Right renal cortex interstitium (tissue), 3 donors: ENCODE measurements at places on chromosomes 5 and 9. TPM values are rescaled to one million over a fixed set of nuclear protein-coding genes. Genes with fewer than 3 reads are reported as not detected.

DNA sequence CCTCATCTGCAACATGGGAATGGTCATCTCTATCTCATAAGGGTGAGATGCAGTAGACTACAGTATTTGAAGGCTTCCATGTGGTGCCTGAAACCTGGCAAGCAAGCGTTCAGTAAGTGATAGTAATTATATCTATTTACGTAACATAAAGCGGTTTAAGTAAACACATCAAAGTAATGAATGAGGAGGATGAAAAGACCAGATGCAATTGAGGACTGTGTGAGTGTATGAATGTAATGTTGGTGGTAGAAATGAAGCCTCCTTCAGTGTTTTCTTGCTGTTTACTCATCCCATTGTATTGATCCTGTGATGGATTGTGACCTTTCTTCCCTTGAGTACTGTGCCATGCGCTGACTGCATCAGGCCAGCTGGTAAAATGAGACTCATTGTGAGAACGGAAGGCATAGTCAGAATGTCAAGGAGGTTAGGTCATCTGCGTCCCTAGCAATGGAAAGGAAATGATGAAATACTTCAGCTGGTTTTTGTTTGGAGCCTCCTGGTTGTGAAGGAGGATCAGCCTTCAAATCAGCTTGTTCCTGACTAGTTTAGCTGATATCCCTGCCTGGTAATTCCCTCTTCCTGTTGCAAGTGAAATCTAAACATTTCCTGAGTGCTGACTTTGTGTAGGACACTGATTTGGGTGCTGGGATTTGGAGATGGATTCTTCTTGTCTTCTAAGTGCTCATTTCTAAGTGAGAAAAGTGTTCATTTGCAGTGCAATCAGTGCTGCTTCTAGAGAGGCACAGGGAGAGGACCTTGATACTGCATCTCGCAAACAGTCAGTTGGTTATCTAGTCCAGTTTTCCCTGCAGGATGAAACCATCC is 35.6 kb downstream of the TNFSF8 start:
- DNase-seq = no peak

GRCh38 chr5:78766412-78766762 is 117.8 kb upstream of the LHFPL2 start:
- no peak for DNase-seq

DNA sequence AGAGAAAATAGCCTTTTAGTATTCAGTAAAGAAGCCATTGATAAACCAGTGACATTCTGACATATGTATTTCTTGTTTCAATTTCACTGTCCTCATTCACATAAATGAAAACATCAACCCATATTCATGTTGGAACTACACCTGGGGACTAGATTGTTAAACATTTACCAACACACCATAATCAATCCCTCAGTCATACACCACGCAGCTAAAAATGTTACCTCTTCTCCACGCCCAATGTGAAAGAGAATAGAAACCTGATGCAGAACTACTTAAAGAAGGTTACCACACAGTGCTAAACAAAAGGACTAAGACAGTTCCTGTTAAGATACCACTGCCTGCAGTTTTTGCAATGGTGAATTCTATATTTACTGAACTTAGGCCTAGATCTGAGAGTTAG is 518.9 kb downstream of the PRELID2 start:
- DNase-seq = no peak

DNA sequence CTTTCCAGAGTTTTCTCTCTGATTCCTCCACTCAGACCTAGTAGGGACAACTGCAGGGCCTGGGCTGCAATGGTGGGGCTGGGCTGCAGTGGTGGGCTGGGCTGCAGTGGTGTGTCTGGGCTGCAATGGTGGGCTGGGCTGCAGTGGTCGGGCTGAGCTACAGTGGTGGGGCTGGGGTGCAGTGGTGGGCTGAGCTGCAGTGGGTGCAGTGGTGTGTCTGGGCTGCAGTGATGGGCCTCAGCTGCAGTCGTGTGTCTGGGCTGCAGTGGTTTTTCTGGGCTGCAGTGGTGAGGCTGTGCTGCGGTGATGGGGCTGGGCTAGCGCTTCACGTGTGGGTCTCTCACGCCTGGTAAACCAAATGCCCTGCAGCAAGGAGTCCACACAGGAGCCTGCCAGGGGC is 27.4 kb downstream of the ABO start:
- DNase-seq = no peak

DNA sequence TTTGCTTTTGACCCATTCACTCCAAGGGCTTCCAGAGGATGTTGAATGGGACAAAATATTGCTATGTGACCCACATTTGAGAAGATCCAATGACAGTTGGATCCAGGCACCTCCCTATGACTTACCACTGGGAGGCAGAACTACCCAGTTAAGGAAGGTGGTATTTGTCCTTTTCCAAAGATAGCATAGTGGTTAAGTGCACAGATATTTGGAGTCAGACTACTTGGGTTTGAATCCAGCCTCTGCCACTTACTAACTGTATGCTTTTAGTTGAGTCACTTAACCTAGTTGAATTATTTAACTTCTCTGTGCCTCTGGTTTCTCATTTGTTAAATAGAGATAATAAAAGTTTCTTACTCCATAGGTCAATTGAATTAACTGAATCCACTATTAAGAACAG is 74.5 kb upstream of the PALM2AKAP2 start:
- no peak for DNase-seq

DNA sequence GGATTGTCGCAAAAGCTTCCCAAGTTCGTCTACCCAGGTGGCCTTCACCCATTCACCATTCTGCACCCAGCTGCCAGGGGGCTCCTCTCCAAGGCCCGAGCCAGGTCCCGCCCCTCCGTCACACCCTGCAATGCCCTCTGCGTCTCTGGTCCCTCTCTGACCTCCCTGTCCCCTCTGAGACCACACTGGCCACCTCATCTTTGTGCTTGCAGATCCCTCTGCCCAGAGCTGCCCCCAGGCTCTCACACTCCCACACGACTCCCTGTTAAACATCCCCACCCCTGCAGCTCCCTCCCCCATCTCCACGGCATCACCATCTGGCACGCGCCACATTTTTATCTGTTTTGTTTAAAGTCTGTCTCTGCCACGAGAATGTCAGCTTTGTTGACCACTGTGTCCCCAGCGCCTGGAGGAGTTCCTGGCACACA is 243.6 kb downstream of the PBX3 start:
- DNase-seq = no peak

DNA sequence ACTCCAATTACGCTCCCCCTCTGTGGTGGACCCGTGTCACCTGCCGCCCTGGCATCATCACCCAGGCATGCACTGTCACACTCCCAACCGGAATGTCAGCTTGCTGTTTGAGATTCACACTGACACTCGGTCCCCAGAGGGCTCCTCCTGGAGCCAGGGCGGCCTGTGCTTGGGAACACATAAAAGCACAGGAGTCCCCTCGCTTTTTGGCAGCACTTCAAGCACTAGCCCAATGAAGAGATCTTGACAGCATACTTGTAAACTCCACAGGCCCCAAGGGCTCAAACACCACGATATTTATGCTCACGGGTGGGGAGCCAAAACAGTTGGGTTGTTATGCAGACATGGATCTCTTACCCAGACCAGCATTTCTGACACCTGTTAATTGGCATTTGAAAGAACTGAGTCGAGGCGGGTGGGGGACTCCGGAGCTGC is 90.8 kb upstream of the EGFLAM start:
- no peak for DNase-seq

GRCh38 chr5:59746241-59746765 is 147.2 kb downstream of the PDE4D start:
- DNase-seq = no peak

DNA sequence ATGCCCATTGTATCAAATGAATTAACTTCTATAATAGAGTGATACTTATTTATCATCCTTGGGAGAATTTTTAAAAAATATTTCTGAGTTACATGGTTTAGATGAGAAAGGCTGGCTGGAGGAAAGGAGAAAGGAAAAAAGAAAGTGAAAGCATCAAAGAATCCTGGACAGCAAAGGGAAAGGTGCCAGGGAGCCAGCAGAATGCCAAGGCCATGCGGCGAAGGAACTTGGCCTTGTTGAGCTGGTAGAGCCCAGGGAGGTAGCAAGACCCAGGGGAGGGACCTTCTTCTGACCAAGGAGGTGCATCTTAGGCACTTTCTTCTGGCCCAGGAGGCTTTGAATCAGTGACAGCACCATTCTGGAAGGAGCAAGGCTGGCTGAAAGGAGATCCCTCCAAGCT is 240.5 kb downstream of the ENC1 start:
- no peak for DNase-seq

DNA sequence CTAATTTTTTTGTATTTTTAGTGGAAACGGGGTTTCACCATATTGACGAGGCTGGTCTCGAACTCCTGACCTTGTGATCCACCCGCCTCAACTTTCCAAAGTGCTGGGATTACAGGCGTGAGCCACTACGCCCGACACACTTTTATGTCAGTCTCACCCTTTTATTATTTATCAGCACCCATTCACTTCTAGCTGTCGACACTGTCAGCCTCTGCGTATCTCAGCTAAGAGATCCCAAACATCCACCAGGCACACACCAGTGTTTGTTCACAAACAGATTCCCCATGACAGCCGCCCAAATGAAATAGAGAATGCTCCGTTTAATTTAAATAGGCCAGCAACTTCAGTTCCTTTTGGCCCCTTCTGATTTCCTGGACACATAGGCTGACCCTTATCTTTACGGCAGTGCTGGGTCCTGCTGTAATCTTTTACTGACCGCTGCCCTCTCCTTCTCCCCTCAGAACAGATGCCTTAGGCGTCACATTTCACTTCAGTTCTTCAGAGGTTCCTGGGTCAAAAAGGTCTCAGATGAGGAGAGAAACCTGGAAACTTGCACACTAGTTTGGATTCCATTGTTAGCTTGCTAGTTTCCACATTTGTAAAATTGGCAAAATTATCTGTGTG is 43.1 kb upstream of the CKMT2 start:
- DNase-seq = no peak

DNA sequence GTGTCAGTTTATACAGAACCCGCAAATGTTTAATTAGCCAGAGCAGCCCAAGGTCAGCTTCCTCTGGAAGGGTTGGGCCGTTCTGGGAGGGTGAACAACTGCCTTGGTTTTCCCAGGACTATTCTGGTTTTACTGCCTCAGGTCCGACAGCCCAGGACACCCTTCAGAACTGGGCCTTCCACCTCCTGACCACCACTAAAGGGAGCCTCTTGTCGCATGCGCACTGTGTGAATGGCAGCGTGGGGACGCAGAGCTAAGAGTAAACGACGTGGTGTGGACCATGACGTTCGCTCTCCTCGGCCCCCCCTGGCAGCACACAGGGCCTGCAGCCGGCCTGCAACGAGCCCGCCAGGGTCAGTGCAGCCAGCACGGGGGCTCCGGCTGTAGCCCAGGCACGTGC is 214.9 kb downstream of the FANCC start:
- no peak for DNase-seq

GRCh38 chr9:115220319-115221005 is 102.5 kb upstream of the TNC start:
- no peak for DNase-seq

DNA sequence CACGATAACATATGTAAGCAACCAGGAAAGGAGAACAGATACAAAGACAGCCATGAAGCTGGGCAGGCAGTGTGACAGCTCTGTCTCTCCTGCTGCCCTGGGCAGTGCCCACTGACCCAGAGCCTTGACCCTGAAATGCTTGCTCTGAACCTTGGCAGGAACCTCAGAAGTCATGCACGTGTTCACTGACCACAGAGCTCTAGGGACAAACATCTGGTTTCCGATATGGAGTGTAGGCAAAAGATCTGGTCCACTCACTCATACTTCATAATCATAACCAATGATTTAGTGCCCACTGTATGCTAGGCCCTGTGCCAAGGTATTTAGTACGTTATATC is 102.6 kb downstream of the FSTL4 start:
- no peak for DNase-seq

DNA sequence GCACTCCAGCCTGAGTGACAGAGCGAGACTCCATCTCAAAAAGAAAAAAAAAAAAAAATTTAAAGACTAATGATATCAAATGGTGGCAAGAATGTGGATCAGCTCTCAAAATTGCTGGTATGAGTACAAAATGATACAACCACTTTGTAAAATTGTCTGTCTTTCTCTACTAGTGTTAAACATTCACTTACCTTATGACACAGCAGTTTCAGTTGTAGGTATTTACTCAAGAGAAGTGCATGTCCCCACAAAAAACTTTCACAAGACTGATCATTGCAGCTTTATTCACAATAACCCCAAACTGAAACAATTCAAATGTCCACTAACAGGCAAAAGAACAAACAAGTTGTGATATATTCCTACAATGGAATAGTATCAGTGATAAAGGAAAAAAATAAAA is 14.7 kb upstream of the CETN3 start:
- no peak for DNase-seq

- no peak for DNase-seq
Observed at GRCh38 chr5:149517461-149518122, 33.6 kb downstream of the CSNK1A1 start.

- DNase-seq = no peak
Observed at GRCh38 chr5:53438486-53439472, 41.6 kb upstream of the FST start.

DNA sequence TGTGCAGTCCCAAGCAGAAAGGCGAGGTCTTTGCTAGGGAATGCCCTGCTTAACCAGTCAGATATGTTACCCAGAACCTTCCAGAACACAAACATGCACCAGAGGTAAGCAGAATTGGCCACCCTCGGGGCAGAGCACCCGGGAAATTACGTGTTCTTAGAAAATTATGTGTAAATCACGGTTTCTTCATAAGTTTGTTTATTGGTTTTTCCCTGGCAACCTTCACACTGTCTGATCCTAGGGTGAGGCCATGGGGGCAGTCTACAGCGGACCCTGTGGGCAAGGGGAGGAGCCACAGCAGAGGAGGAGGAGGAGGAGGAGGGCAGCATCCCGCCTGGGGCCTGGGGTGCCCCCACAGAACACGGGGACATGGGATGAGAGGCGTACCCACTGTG is 31.4 kb downstream of the RXRA start:
- DNase-seq = no peak

- no peak for DNase-seq
Observed at GRCh38 chr5:10498350-10498749, 56.7 kb downstream of the ROPN1L start.

- DNase-seq = no peak
Observed at GRCh38 chr5:14706615-14707021, 42.1 kb downstream of the OTULIN start.

GRCh38 chr5:172858511-172858989 is 24.5 kb downstream of the ERGIC1 start:
- no peak for DNase-seq

DNA sequence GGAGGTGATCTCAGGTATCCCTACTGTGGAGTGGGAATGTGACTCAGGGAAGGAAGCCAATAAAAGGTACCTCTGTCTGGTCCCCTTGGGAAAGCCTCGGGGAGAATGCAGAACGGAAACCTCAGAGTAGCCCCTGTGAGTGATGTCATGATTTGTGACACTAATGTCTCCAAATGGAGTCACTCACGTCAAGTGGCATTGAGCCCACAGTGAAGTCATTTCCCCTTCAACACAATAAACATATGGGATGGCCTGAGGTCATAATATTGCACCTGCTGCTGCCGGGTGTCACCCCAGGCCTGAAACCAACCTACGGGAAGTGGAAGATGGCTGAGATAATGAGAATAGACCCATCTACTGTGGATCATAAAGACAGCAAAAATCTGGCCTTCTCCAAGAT is 75.9 kb upstream of the GOLM1 start:
- DNase-seq = no peak

GRCh38 chr5:131163276-131164119 is 1.6 kb downstream of the HINT1 start:
- DNase-seq = no peak

The TMEM215 gene
- 0.28 TPM for polyA plus RNA-seq

The KLHL9 gene
- 57.5 TPM for polyA plus RNA-seq

The NR2F1 gene
- 189 TPM for polyA plus RNA-seq

The SPARC gene
- 2,599 TPM for polyA plus RNA-seq

The RUFY1 gene
- 90.3 TPM for polyA plus RNA-seq

The CCDC180 gene
- 12.8 TPM for polyA plus RNA-seq

The PTGR1 gene
- 309 TPM for polyA plus RNA-seq
